ENCODE measurements at places on chromosomes 3 and 15. TPM values are rescaled to one million over a fixed set of nuclear protein-coding genes. Genes with fewer than 3 reads are reported as not detected.

DNA sequence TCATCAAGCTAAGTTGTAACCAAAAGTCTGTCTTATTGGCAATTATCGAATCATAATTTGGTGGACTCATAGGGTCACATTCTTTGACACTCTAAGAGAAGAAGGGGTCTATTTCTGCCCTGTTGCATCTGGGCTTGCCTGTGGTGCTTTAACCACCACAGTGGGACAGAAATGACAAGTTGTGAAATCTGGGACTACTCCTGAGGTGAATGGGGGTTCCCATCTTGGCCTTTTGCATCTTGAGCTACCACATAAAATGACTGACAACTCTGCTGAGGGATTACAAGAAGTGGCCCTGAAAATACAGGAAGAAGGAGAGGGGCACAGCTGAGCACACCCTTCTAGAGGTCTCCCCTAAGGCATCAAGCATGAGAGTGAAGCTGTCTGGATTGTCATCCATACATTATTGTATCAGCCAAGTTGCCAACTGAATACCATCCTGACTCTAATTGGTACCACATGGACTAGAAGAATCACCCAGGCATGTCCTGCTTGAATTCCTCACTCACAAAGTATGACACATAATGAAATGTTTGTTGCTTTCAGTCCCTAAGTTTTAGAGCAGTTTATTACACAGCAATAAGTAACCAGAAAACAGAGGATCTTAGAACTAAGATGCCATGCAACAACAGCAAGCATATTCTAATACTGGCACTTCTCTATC is 306.5 kb downstream of the ROBO1 start:
- DNase-seq, result no peak

DNA sequence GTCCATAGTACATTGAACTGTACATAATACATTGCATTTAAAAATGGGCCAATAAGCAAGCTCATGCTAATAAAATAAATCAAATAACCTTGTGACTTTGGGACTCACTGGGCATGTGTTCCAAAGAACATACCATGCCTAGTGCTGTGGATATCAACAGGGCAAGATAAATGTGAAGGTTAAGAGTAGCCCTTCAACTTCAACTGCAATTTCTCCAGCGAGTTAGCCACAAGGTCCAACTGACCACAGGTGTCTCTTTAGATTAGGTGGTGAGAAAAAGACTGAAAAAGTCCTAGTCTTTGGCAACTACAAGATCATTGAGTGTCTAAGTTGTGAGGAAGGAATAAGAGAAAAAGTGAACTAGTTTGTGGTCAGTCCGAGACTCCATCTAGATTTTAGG is 78.3 kb upstream of the ATP11B start:
- DNase-seq, result no peak

- no peak for DNase-seq
Observed at GRCh38 chr3:145942052-145942451, 218.9 kb downstream of the PLOD2 start.

DNA sequence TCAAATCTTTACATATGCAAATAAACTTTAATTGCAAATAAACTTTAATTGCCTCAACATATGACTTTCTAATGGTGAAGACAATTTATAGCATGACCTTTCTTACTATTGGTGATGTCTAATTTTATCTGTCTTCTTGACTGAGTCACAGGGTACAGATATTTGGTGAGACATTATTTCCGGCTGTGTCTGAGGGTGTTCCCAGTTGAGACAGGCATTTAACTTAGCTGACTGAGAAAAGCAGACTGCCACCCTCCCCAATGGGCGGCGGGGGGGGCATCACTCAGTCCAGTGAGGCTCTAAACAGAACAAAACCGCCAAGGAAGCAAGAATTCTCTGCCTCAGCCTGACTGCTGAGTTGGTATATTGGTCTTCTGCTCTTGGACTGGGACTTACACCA is 160.0 kb downstream of the TBL1XR1 start:
- DNase-seq, result no peak

DNA sequence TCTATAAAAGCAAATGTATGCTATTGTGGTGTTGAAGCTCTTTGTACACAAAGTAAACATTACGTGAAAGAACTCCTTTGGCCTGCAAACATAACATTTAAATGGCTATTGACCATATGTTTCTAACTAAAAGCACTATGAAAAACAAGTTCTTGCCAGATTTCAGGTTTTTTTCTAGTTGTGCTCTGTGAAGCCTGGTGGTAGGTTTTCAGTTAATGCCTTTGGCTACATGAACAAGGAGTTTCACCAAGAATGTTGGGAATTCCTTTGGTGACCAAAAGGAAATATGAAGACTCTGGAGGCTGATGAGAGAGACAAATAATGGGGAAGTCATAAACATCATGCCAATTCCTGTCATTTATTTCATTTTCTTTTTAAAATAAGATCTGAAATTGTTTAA is 66.0 kb downstream of the RBMS3 start:
- no peak for DNase-seq

DNA sequence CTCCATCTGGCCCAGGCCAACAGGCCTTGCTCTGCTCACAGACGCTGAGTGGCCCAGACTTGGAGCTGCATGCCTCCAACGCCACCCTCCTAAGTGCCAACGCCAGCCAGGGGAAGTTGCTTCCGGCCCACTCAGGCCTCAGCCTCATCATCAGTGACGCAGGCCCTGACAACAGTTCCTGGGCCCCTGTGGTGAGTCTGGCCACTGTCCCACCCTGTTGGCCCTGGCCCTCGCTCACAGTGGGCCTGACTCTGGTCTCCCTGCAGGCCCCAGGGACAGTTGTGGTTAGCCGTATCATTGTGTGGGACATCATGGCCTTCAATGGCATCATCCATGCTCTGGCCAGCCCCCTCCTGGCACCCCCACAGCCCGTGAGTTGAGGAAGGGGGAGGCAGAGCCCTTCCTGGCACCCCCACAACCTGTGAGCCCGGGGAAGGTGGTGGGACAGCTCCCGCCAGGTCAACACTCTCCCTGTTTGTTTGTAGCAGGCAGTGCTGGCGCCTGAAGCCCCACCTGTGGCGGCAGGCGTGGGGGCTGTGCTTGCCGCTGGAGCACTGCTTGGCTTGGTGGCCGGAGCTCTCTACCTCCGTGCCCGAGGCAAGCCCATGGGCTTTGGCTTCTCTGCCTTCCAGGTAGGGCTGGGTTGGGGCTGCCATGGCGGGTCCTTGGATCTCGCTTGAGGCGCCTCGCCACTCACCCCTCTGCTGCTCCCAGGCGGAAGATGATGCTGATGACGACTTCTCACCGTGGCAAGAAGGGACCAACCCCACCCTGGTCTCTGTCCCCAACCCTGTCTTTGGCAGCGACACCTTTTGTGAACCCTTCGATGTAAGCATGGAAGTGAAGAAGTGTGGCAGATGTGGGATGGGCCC is 10.0 kb downstream of the NT5DC2 start:
- DNase-seq, result no peak

- peak; percentile 25 for DNase-seq
Observed at GRCh38 chr3:58994746-58995330, 55.0 kb downstream of the CFAP20DC start.

- no peak for DNase-seq
Observed at GRCh38 chr15:79919749-79920511, 23.1 kb upstream of the MTHFS start.

- no peak for DNase-seq
Observed at GRCh38 chr3:76242886-76243753, 457.8 kb upstream of the ZNF717 start.

GRCh38 chr15:69194025-69194827 is 33.8 kb downstream of the GLCE start:
- DNase-seq, result no peak

- no peak for DNase-seq
Observed at GRCh38 chr3:151398895-151399294, 14.3 kb upstream of the P2RY12 start.

GRCh38 chr15:90143166-90143655 is 40.9 kb upstream of the IDH2 start:
- peak; percentile 76 for DNase-seq

- DNase-seq, result no peak
Observed at GRCh38 chr3:118766306-118766669, 268.4 kb downstream of the IGSF11 start.

DNA sequence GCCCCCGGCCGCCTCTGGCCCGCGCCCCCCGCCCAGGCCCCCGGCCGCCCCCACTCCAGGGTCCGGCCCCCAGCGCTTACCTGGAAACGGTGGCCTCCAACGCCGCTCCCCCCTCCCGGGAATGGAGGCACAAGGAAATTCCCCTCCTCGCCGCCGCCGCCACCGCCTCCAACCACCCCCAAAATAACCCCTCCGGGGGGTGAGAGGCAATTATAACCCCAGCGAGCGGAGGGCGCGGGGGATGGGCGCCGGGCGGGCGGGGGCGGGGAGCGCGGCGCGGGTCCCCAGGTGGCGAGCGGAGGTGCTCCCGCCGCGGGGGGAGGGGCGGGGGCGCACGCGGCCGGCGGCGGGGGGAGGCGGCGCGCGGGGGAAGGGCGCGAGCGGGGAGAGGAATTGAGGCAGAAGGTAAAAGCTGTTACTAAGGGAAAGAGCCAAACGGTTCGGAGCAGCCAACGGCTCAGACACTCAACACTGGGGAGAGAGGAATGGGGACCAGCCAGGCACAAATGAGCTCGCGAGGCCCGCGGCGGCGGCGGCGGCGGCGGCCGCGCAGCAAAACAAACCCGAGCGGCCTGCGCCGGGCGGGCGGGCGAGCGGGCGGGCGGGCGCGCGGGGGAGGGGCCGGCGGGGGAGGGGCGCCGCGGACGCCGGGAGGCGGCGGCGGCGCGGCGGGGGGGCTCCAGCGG is at the start of gene TBL1XR1:
Gene TBL1XR1, minus strand, starts transcription at position 442 of the 686 bp plus-strand sequence. CDS start 132,505 bp downstream, outside the sequence.
- peak; percentile 90 for DNase-seq

DNA sequence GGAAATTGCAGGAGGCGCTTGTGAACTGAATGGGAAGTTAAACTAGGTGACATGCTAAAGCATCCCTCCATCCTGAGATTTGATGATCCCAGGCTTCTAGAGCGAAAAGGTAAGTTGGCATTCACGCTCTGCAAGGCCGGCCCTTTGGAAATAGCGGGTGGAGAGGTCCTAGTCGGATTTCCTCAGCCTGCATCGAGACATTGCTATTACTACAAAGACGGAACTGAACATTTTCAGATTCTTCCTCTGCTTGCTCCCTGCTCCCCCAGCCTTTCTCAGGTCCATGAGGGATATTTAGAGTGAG is 77.7 kb downstream of the DGKG start:
- no peak for DNase-seq

DNA sequence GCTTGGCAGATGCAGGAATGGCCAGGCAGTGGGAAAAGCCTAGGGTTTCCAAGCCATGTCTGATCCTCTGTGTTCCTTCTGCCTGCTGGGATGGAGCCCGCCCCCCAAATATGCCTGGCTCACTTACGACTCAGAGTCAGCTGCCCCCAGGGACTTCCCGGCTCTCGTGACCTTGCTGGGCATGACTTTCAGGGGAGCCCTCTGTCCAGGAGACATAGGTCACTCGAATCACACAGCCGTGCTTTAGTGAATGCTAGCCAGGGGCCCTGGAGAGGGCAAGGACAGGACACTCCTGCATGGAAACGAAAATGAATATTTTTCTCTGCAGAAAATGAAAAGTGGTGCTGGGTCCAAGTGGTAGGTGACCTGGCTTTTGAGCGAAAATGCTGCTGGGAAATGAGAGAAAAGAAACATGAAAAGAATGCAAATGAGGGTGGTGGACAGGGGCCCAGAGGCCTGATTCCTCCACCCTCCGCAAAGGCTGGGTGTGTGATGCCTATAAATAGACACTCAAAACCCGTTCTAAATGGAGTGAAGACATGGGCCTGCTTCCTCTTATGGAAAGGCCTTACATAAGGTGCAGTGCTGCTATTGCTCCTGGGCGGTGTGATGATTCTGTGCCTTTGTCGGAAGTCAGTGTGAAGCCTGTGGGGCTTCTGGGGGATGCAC is 107.4 kb downstream of the APBA2 start:
- DNase-seq, result no peak

GRCh38 chr3:16305111-16305541 is 40.1 kb downstream of the OXNAD1 start:
- peak; percentile 36 for DNase-seq

GRCh38 chr15:67840749-67841512 is 1.1 kb upstream of the RNU6-1 start:
- no peak for DNase-seq

GRCh38 chr3:41450416-41451231 is 251.3 kb downstream of the CTNNB1 start:
- DNase-seq, result no peak

Gene CP
- total RNA-seq, result not detected

Gene CEP97
- 25.8 TPM for total RNA-seq

Gene SPRED1
- total RNA-seq, result 0.10 TPM

Gene EFCAB12
- total RNA-seq, result 0.98 TPM

Gene GRIP2
- total RNA-seq, result 0.08 TPM

Gene CPNE4
- not detected for total RNA-seq

Gene SPG21
- 55.6 TPM for total RNA-seq

Gene ASB7
- 23.1 TPM for total RNA-seq

Gene XCR1
- total RNA-seq, result not detected

Gene ZDHHC23
- total RNA-seq, result 3.1 TPM

Gene NUP210
- total RNA-seq, result 161 TPM

Gene DCP1A
- 34.7 TPM for total RNA-seq

Gene ADCY5
- total RNA-seq, result not detected

Gene LRRIQ4
- total RNA-seq, result not detected

Gene SERPINI2
- total RNA-seq, result not detected

Measured in activated CD4-positive, alpha-beta memory T cell treated with anti-CD3 and anti-CD28 coated beads, Interleukin-2, amount 10 ng/mL, durations not matched to agents 7 days and 5 days (primary cell).